ENCODE measurements at places on chromosomes 4 and X. TPM values are rescaled to one million over a fixed set of nuclear protein-coding genes. Genes with fewer than 3 reads are reported as not detected.

HTR2C gene
- not detected for total RNA-seq

ADAD1 gene
- not detected for total RNA-seq

GPC4 gene
- total RNA-seq: not detected

EIF2S3 gene
- 516 TPM for total RNA-seq

MGST2 gene
- total RNA-seq: 38.6 TPM

MAML3 gene
- 12.0 TPM for total RNA-seq

FRMD7 gene
- not detected for total RNA-seq

- no peak for DNase-seq
Observed at GRCh38 chrX:137550665-137551261, 15.2 kb upstream of the ZIC3 start.

GRCh38 chr4:186709517-186709916 lies 14.1 kb downstream of the FAT1 start:
- DNase-seq: no peak

DNA sequence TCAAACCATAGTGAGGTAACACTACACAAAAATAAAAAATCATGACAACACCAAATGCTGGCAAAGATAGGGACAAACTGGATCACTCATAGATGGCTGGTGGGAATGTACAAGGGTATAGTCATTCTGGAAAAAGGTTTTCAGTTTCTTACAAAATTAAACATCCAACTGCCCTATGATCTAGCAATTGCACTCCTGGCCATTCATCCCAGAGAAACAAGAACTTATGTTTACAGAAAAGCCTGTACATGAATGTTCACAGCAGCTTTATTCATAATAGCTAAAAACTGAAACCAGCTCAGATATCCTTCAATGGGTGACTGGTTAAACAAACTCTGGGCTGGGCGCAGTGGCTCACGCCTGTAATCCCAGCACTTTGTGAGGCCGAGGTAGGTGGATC lies 43.3 kb downstream of the NYX start:
- DNase-seq: no peak

- no peak for DNase-seq
Observed at GRCh38 chr4:10115271-10115796, 1.3 kb downstream of the WDR1 start.

GRCh38 chrX:136812286-136812685 lies 31.6 kb upstream of the ARHGEF6 start:
- no peak for DNase-seq

DNA sequence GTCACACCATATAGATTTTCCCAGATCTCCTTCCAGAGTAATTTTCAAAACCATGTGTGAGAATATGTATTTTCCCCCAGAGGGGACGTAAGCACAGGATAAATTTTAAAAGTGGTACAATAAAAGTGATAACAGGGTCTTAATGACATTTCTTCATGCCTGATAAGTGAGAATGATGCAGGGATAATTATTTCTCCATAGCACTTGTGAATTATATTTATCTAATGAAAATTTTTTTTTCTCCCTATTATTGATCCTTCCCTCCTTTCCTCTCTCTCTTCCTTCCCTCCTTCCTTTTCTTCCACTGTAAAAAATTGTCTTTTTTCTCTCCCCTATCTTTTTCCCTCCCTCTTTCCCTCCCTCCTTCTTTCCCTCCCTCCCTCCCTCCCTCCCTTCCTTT lies 17.0 kb upstream of the TRPC3 start:
- DNase-seq: no peak

DNA sequence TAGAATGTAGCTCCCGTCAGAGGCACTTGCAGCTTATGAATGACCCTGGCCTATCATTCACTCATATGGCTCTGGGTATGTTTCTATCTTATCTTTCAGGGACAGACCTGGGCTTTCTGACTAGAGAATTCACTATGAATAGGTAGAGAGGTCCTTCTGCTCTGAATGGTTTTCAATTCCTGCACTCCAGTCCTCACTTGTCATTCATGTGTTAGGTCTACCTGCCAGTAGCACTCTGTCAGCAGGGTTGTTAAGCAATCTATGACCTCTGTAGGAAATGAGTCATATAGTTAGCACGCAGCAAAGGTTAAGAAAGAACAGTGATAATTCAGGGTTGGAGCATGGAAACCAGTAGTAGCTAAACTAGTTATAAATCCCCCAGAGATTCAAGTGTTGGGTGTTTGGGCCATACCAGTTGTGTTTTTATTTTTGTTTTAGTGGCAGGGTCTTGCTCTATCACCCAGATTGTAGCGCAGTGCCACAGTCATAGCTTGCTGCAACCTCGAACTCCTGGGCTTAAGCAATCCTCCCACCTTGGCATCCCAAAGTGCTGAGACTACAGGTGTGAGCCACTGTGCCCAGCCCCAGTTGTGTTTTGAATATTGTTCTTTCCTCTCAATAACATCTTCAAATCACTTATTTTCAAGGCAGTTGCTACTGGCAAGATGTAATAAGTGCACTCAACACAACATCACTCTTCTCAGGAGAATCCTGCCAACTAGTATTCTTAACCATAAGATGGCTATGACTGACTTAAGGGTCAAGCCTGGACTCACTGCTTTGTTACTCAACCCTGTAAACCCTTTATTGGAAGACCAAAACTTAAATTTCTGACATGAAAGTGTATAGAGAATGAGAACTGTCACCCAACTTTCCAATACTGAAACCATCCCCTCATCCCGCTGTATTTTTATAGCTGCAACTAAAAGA lies 25.1 kb downstream of the ARL13A start:
- DNase-seq: peak; percentile 80

Measured in NCI-H460 (cell line).